ENCODE measurements at places on chromosomes 13 and 19.

GRCh38 chr13:95950103-95950502 lies 103.1 kb downstream of the UGGT2 start:
- DNase-seq, result no peak

DNA sequence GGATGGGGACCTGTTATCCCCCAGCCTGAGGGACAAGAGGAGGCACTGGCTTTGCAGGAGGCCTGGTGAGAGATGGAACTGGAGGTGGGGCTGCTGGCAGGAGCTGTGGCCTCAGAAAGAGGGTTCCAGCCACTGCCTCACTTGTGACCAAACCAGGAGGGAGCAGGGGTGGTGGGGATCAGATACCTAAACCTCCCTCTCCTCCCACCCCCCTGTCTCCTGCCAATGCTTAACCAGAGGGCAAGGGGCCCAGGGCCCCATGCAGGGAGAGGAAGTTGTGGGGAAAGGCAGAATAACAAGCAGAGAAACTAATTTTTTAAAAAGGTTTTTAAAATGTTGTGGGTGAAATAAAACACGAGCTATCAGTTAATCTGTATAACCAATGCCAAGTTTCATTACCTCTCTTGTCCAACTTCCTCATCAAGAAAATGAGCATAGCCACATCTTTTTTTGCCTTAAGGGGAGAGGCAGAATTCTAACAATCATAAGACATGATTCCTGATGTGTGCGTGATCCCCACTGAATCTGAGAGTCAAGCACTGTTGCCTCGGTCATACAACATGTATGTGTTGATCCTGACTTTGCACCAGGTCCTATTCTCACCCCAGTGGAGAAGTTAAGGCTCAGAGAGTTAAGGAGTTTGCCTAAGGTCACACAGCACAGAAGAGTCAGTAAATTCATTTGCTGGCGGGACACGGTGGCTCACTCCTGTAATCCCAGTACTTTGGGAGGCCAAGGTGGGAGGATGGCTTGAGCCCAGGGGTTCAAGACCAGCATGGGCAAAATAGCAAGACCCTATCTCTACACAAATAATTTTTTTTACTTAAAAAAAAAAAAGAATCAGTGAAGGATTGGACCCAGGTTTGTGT lies 12.9 kb downstream of the FXYD5 start:
- DNase-seq, result peak; percentile 42

GRCh38 chr19:14505488-14506239 lies 9.7 kb upstream of the GIPC1 start:
- DNase-seq, result peak; percentile 69

DNA sequence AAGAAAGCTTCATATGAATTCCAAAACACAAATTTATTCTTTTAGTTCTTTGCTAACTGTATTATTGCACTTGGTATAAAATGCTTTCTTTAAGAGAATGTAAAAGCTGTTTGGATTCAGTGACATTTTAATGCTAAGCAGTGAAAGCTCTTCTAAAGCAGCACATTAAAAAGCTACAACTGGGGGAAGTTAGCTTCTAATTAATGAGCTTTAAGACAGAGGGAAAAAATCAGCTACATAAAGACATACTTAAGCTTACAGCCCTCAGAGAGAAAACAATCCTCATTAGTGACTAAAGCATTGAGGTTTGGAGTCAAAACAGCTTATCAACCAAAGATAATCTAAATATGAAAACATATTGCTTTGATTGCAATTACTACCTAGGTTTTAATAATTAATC lies 1222.2 kb upstream of the SPRY2 start:
- no peak for DNase-seq

- no peak for DNase-seq
These were observed 68.2 kb downstream of the LATS2 start for GRCh38 chr13:20993211-20993610.

- DNase-seq, result no peak
These were observed 512 bp downstream of the CC2D1A start for GRCh38 chr19:13906521-13906904.

DNA sequence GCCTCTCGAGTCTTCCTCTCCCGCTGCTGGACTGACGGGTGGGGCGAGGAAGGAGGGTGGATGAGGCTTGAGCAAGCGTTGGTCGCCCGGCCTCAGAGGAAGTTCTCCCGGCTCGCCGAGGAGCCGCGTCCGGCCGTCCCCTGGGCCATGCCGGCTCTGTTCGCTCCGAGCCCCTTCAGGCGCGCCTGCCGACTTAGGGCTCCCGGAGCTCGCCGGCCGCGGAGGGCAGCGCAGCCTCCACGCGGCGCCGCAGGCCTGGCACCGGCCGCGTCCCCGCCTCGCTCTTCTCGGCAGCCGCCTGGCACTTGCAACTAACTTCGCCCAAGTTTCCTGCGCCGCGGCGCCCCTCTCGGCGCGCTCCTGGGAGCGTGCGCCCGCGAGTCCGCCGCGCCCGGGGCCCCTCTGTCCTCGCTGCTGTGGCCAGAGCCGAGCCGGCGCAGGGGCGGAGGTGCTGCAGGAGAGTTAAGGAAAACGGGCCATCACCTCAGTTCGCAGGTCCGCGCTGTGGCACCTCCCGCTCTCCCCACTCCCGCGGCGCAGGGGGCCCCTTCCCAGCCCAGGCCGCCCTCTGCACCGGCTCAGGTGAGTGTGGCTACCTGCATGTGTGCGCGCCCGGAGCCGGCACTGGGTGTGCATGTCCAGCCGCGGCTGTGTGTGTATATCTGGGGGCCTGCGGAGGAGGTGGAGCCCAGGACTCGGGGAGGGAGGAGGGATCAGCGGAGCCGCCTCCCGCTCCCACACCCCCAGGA lies 641 bp upstream of the SOX21 start:
- no peak for DNase-seq
